ENCODE measurements at places on chromosomes 5 and 9.

DNA sequence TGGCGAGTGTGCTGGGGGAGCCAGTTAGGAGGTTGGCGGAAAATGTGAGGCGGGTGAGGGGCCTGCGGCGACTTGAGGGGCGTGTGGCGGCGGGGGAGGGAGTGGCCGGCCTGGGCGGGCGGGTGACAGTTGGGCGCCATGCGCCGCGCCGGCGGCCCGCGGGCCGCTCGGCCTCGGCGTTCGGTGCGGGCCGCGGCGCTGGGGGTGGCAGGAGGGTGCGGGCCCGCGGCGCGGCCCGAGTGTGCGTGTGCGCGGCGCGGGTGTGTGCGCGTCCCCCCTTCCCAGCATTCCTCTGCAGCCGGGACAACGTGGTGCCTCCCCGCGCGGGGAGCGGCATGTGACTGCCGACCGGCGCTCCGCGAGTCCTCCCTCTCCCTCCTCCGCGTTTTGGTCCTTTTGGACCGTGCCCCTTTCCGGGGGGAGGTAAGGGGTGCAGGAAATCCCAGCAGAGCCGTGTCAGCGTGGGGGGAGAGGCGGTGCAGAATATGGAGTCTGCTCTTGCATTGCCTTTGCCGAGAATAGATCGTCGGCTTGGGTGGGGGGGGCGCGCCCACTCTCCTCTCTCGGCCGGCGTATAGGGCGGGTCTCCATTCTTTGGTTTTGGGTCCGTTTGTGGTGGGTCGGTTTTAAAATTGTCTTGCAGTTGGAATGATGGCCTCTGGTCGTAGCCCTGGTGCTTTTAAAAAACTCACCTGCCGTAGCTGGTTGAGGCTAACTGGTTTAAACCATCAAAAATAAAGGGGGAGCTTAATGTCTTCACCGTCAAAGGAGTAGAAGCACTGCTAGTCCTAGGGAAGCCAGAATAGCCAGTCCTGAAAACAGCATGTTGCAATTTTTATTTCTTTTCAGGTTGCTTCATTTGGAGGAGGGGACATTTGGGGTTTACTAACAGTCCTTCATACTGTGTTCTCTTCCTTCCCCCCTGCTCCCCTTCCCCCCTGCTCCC, 2.0 kb downstream of the LARP1 start:
- DNase-seq = peak; percentile 36

- peak; percentile 77 for DNase-seq
Observed at GRCh38 chr9:136714096-136714892, 1.9 kb downstream of the DIPK1B start.

GRCh38 chr9:81473206-81473605, 216.1 kb downstream of the TLE1 start:
- DNase-seq = no peak

GRCh38 chr5:10423022-10423421, 18.7 kb upstream of the ROPN1L start:
- no peak for DNase-seq

DNA sequence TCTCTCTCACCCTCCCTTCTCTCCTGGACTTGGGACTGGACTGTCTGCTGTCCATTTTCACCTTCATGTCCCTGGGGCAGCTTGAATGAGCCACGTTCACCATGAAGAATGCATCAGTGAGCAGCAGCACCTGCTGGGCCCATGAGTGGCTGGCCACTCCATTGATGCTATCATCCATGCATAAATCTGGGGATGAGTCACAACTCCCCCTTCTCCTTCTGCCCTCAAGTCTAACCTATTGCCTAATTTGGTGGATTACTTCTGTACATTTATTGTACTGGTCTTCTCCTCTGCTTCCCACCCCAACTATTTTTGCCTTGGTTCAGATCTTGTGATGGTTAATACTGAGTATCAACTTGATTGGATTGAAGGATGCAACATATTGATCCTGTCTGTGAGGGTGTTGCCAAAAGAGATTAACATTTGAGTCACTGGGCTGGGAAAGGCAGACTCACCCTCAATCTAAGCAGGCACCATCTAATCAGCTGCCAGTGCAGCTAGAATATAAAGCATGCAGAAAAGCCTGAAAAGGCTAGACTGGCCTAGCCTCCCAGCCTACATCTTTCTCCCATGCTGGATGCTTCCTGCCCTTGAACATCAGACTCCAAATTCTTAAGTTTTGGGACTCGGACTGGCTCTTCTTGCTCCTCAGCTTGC, 46.7 kb downstream of the GDNF start:
- DNase-seq = no peak

All from endothelial cell (in vitro differentiated cells).